DMS79 (cell line): ENCODE measurements at places on chromosomes 4 and X.

DNA sequence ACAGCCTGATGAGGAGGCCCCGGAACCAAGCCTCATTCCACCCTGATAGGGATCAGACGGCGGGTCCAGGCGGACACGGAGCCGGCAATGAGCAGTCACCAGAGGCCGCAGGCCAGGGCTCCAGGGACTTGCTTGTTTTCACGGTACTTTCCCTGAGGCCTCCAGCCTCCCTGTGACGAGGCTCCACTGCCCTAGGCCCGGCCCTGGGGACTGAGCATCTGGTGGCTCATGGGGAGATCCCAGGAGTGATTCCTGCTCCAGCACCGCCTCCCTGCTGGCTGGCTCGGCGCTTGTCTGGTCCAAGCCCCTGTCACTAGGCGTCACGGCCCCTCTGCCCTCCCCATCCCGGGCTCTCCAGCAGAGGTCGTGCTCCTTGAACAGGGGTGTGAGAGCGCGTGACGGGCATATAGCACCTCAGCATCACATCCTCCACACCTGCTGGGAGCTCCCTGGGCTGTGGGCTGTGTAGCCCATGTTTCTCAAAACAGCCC, 14.1 kb downstream of the HTRA3 start:
- no peak for DNase-seq

DNA sequence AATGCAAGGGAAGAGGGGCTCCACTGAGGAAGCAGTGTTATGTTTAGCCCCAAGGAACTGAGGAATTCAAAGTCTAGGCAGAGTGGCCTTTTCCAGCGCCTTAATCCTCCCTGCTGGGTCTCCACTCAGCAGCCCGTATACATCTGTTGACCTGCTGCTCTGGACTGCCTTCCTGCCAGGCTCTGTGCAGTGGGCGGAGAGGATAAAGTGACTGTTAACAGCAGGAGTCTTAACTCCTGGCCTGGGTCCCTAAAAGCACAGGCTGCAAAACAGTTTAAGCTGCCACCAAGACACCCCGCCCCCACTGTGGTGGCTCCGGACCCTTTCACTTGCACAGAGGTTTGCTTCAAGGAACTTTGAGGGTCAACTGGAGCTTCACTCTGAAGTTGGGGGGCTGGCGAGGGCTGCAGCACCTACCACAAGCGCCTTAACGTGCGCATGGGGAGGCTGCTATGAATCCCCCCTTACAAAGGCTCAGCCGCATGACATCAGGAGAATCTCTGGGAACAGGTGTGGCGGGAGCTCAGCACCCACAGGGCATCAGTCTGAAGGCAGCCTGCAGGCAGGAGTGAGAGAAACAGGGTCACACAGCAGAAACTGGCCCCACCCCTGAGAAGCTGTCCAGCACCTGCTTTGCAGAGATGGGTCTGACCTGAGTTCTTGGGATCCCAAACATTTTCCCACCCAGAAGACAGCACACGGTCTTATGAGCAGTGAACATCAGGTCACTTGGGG, 358.2 kb upstream of the GATB start:
- DNase-seq, result no peak

DNA sequence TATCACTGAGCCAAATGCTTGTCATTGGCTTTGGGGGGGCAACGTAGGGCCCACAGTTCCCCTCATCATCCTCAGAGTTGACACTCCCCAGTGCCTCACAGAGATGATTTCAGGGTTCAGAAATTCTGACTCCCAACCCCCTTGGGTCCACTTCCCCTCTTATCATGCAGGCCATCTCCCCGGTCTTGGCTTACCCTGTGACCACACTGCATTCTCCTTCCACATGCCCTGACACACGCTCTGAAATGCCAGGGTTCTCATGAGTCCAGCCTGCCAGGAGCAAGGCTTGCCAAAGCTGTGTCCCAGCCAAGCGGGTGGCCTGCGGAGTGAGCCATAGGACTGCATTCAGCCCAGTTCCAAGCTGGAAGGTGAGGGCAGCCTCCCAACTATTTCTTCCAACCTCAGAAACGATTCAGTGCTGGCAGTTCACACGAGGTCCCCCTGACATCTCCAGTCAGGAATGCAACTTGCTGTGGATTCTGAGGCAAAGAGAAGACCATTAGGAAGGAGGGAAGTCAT, 101.2 kb downstream of the SMIM20 start:
- no peak for DNase-seq

- no peak for DNase-seq
These were observed 25.7 kb upstream of the ELOVL6 start for GRCh38 chr4:110224142-110224541.

DNA sequence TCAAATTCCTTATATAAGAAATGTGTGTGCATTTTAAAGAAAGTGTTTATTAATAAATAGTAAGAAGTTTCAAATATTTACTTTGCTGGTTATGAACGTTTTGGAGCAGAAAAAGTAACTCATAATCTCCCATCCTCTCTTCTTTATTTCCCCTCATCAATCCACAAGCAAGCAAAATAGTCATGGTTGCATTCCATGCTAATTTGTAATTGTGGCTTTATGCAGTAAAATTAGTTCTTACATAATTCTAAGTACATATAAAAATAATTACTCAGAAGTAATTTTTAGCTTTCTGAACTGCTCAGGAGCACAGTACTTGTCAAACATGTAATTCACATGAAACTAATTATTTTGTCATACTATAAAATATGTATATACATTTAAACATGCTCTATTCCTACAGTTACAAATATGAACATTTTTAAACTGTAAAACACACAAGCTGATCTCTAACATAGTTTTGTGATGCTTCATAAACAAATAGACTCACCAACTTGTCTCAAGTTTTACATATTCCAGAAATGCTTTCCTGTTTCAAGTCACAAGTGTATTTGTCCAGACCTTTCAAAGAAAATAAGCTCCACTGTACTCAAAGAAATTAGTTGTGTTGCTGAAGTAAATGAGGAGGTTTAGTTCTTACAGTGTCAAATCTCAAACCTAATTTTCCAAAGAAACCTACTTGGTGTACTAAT, 218.9 kb downstream of the PABPC4L start:
- no peak for DNase-seq

DNA sequence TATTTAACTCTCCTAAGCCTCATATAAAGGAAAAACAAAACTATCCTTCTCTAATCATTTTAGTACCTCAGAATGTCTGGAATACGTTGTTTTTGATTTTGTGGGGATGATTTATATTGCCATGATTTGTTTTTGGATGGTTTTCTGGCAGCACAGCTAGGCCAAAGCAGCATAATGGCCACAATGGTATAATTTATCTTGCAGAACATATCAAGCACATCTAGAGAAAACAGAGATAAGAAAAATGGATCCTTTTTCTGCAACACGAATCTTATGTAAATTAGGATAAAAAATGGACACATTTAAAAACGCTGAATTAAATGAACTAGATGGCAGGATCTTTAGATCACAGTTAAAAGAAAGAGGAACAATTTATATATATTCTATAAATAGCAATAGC, 269.9 kb upstream of the FAT4 start:
- no peak for DNase-seq

- peak; percentile 23 for DNase-seq
These were observed 915 bp upstream of the RAB33B start for GRCh38 chr4:139453041-139453370.

DNA sequence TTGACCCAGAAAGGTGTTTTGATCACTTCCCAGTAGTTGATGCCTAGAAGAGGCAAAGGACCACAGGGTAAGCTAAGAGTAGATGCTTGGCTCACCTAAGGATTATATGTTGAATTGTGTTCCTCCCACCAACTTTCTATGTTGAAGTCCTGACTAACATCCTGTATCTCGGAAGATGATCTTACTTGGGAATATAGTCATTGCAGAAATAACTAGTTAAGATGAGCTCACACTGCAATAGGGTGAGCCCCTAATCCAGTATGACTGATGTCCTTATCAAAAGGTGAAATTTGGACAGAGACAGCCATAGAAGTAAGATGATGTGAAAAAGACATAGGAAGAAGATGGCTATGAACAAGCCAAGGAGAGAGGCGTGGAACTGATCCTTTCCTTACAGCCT, 3.3 kb upstream of the HMGB2 start:
- DNase-seq, result no peak

DNA sequence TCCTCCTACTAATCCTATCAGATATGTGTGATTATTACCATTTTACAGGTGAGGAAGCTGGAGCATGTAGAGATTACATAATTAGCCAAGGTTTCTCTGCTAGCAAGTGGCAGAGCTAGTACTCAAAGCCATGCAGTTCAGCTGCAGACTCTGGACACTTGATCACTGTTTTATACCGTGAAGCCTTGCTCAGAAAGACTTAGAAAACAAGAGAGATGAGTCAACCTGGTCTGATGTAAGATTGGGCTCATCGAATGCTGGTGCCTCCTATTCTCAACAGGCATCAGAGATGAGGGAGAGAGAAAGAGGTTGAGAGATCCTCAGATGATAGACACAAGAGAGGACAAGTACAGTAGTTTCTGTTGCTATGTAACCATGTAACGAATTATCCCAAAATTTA, 19.0 kb upstream of the PDE5A start:
- DNase-seq, result no peak

GRCh38 chrX:21838937-21839333, 482 bp upstream of the MBTPS2 start:
- DNase-seq, result no peak

- no peak for DNase-seq
These were observed 29.2 kb downstream of the MAD2L1 start for GRCh38 chr4:120037411-120037810.

DNA sequence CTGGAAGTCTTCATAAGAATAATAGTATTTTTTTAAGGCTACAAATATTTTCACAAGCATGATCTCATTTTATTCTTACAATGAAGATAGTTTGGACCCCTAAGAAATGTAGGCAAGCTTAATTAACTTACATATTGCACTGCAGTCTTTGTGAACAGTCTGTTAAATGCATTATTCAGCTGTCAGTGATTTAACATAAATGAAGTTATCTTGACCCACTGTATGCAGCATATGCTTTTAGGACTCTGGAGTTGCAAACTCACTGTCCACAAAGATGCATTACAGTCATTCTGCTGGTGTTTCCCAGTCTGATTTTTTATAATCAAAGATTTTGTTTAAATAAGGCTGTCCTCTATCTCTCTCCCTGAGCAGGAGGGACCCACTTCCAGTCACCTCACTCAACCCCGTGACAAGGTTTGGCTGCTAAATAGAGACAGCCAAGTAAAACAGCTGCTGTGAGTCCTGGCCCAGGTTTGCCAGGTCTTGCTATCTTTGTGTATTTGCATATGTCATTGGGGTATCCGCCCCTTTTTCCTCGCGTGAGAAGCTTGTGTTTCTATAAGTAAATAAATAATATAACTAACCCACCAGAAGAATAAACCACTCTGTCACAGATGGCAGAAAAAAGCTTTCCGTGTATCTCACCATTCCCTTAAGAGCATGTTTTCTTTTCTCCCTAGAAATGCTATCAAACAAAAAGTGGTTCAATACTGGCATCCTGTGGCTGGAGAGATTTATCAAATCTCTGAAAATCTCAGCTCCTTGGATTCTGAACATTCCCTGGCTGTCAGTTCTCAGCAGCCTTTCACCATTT, 67.0 kb downstream of the SLC7A11 start:
- DNase-seq, result no peak

DNA sequence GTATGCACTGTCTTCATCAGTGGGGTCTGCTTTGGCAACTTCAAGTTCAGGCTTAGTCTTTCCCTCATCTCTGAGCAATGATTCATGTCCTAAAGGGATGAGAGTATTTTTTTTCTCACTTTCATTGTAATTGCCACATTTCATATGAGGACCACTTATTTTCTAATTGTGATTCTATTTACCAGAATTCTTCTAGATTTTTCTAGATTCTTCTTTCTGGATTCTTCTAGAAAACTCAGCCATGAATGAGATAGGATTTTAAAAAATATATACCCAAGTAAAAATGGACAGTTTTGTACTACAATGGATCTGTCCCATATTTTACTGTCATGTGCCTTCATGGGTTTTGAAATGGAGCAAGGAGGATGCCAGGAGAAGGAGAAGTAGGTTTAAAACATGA, 78.4 kb downstream of the TSPAN7 start:
- DNase-seq, result no peak

GRCh38 chrX:72003811-72004750, 93.4 kb downstream of the NHSL2 start:
- DNase-seq, result no peak

- no peak for DNase-seq
These were observed 61.8 kb downstream of the FHDC1 start for GRCh38 chr4:152997771-152998487.

- DNase-seq, result no peak
These were observed 25.8 kb upstream of the STBD1 start for GRCh38 chr4:76280488-76281441.

DNA sequence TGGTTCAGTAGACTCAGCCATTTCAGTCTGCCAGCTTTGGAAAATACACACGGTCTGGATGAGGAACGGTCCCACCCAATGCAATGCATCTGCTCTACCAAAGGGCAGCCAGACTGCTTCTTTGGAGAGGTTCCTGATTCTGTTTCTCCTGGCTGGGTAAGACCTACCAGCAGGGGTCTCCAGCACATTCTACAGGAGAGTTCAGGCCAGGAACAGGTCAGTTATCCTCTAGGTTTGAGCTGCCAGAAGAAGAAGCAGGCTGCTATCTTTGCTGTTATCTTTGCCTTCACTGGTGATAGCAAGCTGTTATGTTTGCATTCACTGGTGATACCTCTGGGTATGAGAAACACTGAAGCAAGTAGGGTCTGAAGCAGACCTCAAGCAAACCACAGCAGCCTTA, 45.5 kb upstream of the PBDC1 start:
- DNase-seq, result no peak

DNA sequence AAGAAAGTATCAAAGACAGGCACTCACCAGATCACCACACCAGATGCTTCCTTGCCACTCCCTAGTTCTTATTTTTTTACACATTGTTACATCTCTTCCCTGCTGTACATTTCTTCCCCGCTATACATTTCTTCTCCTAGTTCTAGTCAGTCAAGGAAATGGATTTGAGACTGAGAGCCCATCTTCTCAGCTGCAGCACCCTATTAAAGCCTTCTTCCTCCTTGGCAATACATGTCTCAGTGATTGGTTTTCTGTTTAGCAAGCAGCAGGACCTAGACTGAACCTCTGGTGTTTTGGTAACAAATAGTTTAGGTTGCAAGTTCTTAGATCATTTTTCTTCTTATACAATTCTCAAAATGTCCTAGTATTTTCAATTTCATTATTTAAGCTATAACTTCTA, 35.3 kb upstream of the KLHL8 start:
- DNase-seq, result no peak

DNA sequence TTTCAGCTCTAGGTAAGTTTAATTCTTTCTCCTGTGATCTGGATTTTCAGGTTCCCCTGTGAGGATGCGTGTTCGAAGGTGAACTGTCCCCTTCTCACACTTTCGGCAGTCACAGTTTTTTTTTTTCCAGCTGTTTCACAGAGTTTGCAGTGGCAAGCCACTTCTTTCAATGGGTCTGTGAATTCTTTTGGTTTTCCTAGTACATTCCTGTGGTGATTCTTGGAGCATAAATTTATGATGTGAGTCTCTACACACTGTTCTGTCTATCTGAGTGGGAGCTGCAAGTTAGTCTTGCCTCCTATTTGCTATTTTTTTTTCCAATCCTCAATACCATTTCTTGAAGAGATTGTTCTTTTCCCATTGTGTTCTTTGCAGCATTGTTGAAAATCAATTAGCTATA, 595.5 kb downstream of the RAPGEF2 start:
- no peak for DNase-seq
